Left kidney (tissue), 8 donors: ENCODE measurements at places on chromosomes 2 and 18. TPM values are rescaled to one million over a fixed set of nuclear protein-coding genes. Genes with fewer than 3 reads are reported as not detected.

DNA sequence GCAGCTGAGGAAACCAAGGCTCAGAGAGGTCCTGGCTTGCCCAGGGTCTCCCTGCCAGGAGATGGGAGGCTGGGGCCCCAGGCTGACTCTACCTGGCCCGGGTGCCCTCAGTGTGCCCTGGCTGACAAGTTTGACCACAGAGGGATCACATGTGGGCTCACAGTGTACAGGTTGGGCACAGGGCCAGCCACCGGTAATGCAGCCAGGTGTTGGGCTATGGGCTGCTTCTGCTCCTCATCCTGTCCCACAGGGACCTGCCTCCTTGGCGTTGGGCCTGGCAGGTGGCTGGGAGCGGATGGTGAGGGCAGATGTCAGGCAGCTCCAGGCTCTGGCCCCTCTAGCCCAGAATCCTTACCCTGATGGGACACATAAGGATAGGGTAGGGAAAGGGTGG lies 250.5 kb downstream of the LOXHD1 start:
- no peak for DNase-seq

DNA sequence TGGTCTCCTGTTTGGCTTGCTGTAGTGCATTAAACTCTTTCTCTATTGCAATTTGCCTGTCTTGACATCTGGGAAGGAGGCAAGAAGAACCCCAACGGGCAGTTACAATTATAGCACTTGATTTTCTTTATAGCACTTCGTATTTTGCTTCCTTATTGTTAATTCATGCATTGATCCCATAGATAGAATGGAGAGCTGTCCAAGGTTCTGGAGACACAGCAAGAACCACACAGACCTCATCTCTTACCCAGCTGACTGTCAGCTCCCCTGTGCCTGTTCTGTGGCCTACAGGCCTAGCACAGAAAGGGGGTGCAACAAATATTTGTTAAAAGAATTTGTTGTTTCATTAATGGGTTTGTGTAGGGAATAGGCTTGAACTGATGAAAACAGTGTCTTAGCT lies 194.3 kb downstream of the GALNT1 start:
- DNase-seq: peak; percentile 18

DNA sequence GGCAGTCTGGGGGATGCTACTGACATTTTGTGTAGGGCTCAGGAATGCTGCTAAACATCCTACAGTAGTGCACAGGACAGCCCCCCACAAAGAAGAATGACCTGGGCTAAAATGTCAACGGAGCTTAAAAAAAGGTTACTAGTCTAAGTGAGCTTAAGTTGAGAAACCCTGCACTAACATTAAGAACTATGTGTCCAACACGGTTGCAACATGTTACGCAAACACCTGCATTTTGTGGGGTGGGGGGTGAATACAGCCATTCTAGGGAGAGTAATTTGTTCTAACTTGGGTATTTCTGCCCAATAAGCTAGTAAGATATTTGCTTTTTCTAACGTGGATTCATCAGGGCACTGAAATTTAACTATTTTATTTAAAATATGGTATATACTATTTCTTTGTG lies 57.9 kb downstream of the SLC8A1 start:
- no peak for DNase-seq

DNA sequence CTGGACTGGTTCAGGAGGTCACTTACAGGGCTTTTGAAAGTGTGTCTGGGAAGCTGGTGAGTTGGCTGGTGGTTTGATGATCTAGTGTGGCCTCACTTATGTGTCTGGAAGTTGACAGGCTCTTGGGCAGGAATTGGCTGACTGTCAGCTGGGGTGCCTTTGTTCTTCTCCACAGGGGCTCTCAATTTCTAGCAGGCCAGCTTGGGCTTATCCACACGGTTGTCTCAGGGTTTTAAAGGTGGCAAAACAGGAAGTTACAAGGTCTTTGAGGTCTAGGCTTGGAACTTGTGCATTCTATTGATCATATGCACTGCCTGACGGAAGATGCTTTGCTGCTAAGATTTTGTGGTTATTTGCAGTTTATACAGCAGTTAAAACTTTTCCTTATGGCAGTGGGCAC lies 52.0 kb upstream of the CELF4 start:
- no peak for DNase-seq

DNA sequence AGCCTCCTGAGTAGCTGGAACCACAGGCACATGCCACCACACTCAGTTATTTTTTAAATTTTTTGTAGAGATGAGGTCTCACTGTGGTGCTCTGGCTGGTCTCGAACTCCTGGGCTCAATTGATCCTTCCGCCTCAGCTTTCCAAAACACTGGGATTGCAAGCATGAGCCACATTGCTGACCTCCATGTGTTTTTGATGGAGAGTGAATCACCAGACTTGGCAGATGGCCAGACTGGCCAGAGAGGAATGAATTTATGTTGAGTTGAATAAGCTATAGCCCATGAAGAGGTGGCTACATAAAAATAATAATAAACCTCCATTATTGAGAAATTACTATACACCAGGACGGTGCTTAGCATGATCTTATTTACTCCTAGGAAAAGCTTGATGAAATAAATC lies 91.5 kb downstream of the MREG start:
- no peak for DNase-seq

GRCh38 chr2:225337183-225337582 lies 62.3 kb upstream of the NYAP2 start:
- DNase-seq: peak; percentile 5

GRCh38 chr2:198054299-198054698 lies 249.9 kb downstream of the PLCL1 start:
- DNase-seq: no peak

DNA sequence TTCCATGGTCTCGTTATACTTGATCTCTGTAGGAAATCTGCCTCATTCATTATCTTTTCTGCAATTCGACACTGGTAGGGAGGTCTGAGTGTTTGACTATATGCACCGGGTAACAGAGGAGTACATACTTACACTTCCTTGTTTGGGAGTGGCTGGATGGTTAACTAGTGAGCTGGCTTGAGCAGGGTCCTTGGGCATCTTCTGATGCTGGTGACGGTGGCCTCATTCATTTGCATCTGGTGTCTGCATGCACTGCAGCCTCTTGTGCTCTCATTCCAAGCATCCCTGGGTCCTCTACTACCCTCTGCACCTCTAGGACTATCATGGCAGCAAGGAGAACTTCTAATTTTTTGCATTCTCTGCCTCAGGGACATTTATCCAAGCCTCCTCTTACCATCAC lies 100.0 kb upstream of the TCF4 start:
- no peak for DNase-seq

DNA sequence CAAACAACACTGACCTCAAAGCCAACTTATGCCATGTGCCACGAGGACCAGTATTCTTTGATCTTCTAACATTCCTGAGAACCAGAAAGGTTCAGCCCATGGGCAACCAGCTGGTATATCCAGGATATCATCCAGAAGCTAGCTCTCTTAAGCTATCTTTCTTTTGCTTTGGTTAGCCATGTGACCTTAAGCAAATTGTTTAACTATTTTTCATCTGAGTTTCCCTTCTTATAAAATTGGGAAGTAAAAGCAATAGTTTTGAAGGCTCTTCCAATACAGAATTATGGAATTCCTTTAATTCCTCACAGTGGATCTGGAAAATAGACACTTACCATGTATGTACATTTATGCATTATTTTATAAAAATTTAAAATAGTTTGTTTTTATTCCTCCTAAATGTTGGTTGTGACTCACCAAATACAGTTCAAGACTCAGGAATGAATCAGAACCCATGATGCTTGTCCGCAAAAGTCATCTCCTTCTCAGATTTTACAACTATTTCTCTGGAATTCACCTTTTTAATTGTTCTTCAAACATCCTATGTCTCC lies 435.7 kb downstream of the ZEB2 start:
- no peak for DNase-seq

DNA sequence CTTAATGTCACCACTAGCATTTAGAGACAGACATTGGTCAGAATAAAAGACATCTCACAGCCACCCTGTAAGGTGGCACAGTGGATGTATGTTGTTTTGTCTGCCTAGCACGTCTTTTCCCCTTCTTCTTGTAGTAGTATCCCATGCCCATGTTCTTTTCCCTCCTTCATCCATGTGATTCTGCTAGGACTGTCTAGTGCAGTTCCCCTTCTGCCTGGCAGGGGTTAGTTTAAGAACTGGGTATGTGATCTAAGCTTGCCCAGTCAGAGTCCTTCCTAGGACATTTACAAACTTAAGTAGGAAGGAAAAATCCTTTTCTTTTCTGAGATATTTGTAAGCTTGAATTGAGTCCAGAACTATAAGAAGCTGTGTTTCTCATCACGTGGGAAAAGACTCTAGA lies 172.3 kb downstream of the BABAM2 start:
- DNase-seq: no peak

DNA sequence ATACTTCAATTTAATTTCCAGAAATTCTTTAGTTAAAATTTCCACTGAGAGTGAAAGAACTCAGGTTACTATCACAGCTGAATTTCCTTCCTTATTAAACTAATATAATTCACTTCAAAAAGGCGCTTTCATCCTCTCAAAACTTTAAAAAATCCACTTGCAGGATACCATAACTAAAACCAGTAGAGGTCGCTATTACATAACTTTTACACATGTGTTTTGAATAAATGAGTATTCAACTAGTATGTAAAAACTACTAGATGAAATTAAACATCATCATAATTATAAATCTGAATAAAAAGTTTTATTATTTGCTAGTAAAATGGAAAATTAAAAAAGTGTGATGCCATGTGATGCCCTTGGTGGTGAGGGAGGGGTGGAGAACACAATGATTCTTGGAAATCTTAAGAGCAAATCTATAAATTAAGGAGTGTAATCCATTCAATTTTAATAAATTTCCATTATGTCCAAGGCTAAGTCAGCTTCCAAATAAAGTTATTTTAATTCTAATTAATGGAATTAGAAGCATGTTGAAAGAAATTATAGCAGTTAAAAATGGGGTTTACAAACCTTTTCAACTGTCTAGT lies 61.4 kb downstream of the SOS1 start:
- peak; percentile 38 for DNase-seq

- DNase-seq: no peak
Measured at GRCh38 chr2:187174582-187174981, 273.5 kb downstream of the CALCRL start.

- DNase-seq: no peak
Measured at GRCh38 chr18:67318651-67319050, 197.9 kb downstream of the DSEL start.

CASP8 gene
- 16.9 TPM for polyA plus RNA-seq

DSG3 gene
- polyA plus RNA-seq: not detected

REG1B gene
- not detected for polyA plus RNA-seq

POTEI gene
- polyA plus RNA-seq: 0.08 TPM

ANKRD30B gene
- polyA plus RNA-seq: 0.62 TPM
